Breast epithelium (tissue), 4 donors: ENCODE measurements at places on chromosomes 5 and 9.

- no peak overlapping the region for H3K27ac ChIP-seq
- H3K36me3 ChIP-seq, result no peaks in the 10 kb centered on the region
- DNase-seq, result no peak
These were observed 304.0 kb upstream of the KLF4 start for GRCh38 chr9:107793541-107793940.

DNA sequence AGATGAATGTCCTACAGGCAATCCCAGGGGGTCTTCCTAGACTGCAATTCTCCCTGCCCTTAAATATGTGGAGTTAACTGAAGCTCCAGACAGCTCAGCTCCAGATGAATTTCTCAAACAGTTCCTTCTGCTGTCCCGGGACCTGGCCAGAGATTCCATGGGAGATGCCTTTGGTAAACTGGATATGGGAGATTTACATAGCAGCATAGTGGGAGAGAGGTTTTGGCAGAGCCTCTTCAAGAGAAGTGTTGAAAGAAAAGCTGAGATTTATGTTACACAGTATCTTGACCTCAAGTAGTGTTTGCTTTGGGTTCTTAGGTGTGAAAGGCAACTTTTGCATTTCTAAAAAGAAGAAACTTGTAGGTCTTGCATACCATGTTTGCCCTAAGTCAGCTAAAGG lies 364.9 kb downstream of the ARRDC3 start:
- no peaks in the 10 kb centered on the region for H3K4me1 ChIP-seq
- no peak for DNase-seq
- H3K4me3 ChIP-seq, result no peak overlapping the region
- no peaks in the 10 kb centered on the region for H3K27me3 ChIP-seq

DNA sequence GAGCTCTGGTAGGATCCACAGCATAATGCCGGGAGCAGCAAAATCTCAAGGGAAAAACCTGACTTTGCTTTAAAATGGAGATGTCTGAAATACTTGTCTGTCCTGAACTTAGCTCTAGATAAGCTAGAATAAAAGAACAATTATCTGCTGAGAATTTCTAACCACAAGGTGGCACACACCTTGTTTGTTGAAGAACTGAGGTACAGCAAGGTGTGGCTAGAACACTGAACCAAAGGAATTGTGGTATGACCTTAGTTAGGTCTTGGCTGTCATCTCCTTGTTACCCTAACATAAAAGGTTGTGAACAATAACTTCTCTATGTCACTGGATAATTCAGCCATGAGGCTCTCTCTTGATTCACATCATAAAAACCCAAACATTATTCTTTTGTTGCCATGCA lies 72.3 kb upstream of the ANXA1 start:
- H3K4me3 ChIP-seq, result no peak overlapping the region
- DNase-seq, result no peak
- no peaks in the 10 kb centered on the region for H3K4me1 ChIP-seq
- no peaks in the 10 kb centered on the region for H3K27me3 ChIP-seq

GRCh38 chr5:27093279-27093678 lies 54.9 kb upstream of the CDH9 start:
- no peaks in the 10 kb centered on the region for H3K27me3 ChIP-seq
- DNase-seq, result no peak
- H3K4me3 ChIP-seq, result no peak overlapping the region
- no peak overlapping the region for H3K27ac ChIP-seq
- no peaks in the 10 kb centered on the region for H3K4me1 ChIP-seq

GRCh38 chr5:82336226-82336958 lies 58.2 kb upstream of the RPS23 start:
- peak overlapping the region; percentile 70 for H3K27ac ChIP-seq
- H3K36me3 ChIP-seq, result no peaks in the 10 kb centered on the region
- no peak for DNase-seq
- no peak overlapping the region for H3K4me3 ChIP-seq

- H3K36me3 ChIP-seq, result no peaks in the 10 kb centered on the region
- H3K4me3 ChIP-seq, result no peak overlapping the region
- no peaks in the 10 kb centered on the region for H3K4me1 ChIP-seq
- DNase-seq, result no peak
These were observed 207.3 kb downstream of the SAXO1 start for GRCh38 chr9:18825656-18826170.

DNA sequence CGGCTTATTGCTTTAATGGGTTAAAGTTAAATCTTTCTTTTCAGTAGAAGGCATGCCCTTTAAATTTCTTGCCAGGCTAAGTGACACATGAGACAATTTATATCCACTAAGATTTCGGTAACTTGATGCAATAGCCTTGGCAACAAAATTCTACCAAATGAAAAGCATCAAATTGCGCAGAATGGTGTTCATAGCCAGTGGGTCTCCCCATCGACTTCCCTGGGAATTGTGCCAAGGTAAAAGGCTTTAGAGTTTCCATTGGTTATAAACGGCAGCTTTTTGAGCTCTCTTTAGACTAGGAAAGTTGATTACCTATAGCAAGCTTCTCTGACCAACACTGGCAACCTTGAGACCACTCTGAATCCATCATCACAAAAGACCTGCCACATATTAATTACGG lies 358.4 kb downstream of the ARRDC3 start:
- no peak for DNase-seq
- no peaks in the 10 kb centered on the region for H3K27me3 ChIP-seq
- H3K4me3 ChIP-seq, result no peak overlapping the region

DNA sequence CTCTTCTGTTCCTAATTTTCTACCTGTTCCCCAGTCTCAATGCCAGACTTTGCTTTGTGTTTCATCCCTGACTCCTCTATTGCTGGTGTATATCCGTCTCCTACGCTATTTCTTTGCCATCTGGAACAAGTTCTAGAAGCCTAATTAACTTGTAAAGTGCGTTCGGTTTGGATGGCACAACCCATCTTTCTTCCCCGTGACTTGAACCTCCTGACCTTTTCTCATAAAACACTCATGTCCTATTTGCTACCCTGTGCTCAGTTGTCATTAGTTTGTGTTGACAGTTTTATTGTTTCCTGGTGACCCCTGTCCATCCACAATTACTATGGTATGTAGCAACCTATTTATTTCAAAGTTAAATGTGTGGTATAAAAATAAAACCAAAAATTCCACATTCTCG lies 323.5 kb downstream of the TLE4 start:
- no peak for DNase-seq
- H3K36me3 ChIP-seq, result no peaks in the 10 kb centered on the region
- H3K27me3 ChIP-seq, result no peaks in the 10 kb centered on the region
- H3K4me1 ChIP-seq, result no peaks in the 10 kb centered on the region

GRCh38 chr9:108093773-108094675 lies 604.5 kb upstream of the KLF4 start:
- H3K4me1 ChIP-seq, result no peaks in the 10 kb centered on the region
- no peak overlapping the region for H3K27ac ChIP-seq
- no peak overlapping the region for H3K4me3 ChIP-seq
- no peaks in the 10 kb centered on the region for H3K27me3 ChIP-seq

DNA sequence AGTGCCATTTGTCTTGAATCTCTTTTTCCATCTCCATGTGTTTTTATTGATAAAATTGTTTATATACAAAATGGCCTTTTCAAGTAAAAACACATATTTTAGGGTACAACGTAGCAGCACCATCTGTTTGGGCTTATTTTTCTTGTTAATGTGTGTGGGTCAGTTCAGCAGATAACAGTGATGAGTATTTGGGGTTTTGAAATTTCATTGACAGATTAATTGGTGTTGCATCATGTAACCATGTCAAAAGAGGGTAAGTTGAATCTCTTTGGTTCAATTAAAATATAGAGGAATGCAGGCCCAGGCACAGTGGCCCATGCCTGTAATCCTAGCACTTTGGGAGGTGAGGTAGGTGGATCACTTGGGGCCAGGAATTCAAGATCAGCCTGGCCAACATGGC lies 20.0 kb upstream of the PURA start:
- no peak overlapping the region for H3K4me3 ChIP-seq
- no peaks in the 10 kb centered on the region for H3K36me3 ChIP-seq
- H3K4me1 ChIP-seq, result no peaks in the 10 kb centered on the region

DNA sequence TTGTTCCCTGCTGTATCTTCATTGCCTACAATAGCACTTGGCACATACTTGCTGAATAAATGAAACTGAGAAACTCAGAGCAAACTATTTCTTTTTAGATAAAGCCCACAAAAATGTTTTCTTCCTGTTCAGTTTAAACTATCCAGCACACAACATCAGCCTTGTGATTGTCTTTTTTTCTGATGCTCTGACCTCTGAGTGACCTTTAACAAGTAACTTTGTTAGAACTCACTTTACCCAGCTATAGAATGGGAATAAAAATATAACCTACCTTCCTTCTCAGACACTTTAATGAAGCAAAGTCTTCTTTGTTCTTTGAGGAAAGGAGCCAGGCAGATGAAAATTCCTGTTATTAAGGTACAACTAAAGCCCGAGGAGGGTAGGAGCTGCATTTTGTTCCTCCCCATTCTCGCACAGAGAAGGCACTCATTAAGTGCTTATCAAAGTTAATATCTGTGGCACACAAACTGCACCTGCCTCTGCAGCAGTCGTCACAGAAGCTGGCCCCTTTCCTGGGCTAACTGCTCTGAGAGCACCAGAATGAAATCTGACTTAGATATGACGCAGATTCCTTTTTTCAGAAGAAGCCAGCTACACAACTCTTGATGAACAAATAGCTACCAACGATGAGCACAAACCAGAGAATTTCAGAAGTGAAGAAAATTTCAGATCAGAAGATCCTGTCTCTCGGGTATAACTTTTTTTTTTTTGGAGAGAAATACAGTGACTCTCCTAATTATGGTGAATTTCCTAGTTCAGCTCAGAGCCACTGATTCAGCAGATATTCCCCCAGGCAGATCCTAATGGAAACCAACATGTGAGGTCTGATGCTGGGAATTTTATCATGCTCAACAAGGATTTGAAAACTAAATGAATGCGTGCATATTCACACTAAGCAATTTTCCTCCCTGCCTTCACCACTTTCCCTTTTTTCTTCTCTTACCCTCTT lies 31.0 kb upstream of the NR3C1 start:
- no peak for DNase-seq
- H3K27me3 ChIP-seq, result no peaks in the 10 kb centered on the region
- H3K27ac ChIP-seq, result peak overlapping the region; percentile 3
- H3K4me1 ChIP-seq, result no peaks in the 10 kb centered on the region

- no peaks in the 10 kb centered on the region for H3K4me1 ChIP-seq
- H3K4me3 ChIP-seq, result no peak overlapping the region
- DNase-seq, result no peak
- H3K36me3 ChIP-seq, result no peaks in the 10 kb centered on the region
- no peaks in the 10 kb centered on the region for H3K27me3 ChIP-seq
- H3K27ac ChIP-seq, result no peak overlapping the region
These were observed 205.1 kb downstream of the RAB3C start for GRCh38 chr5:58787987-58788386.

DNA sequence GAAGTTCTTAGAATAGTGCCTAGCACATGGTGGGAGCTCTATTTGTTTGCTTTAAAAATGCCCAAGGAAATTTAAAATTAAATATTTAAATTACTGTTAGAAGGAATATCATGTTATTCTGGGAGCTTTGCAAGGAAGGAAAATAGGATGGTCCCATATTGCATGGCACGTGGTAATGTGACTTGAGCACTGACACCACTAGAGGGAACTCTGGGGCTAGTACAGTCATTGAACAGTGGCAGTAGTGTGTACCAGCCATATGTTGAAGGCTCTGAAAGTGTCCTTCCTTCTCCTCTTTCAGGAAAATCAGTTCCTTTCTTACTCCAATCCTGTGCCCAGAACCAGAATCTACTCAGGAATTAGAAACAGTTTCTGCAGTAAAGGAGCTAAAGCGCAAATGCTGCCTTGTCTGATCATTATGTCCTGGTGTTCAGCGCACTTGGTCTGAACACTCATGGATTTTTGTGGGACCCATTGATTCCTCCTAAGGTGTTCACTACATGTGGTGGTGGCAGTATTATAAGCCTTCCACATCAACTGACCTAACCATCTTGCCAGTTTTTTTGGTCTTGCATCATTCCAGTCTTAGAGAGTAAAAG lies 54.1 kb downstream of the GDA start:
- no peaks in the 10 kb centered on the region for H3K27me3 ChIP-seq
- no peak overlapping the region for H3K4me3 ChIP-seq
- no peak for DNase-seq
- H3K36me3 ChIP-seq, result no peaks in the 10 kb centered on the region
- H3K27ac ChIP-seq, result no peak overlapping the region
- no peaks in the 10 kb centered on the region for H3K4me1 ChIP-seq

GRCh38 chr5:169307646-169308045 lies 6.7 kb upstream of the SLIT3 start:
- H3K27me3 ChIP-seq, result peaks cover 9% of the 10 kb centered on the region
- no peaks in the 10 kb centered on the region for H3K4me1 ChIP-seq
- no peak for DNase-seq
- no peak overlapping the region for H3K4me3 ChIP-seq
- H3K27ac ChIP-seq, result no peak overlapping the region

DNA sequence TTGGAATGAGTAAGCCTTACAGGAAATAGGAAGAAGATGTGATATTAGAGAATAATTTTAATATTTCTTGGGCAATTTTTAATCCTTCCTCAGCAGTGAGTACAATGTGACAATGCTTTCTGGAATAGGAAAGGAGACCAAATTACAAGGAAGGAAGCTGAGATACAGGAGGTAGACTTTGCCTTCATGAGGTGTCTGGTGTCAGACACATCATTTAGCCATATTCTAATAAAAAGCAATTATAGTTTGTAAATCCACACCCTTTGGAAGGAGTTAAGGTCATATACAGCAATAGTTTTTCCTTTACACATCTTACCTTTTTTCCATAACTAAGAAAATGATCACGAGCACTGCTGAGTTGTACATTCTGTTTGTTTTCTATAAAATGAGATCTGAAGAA lies 390.4 kb downstream of the SH3GL2 start:
- DNase-seq, result no peak
- H3K27ac ChIP-seq, result no peak overlapping the region
- H3K36me3 ChIP-seq, result no peaks in the 10 kb centered on the region
- H3K4me1 ChIP-seq, result no peaks in the 10 kb centered on the region
- no peaks in the 10 kb centered on the region for H3K27me3 ChIP-seq

DNA sequence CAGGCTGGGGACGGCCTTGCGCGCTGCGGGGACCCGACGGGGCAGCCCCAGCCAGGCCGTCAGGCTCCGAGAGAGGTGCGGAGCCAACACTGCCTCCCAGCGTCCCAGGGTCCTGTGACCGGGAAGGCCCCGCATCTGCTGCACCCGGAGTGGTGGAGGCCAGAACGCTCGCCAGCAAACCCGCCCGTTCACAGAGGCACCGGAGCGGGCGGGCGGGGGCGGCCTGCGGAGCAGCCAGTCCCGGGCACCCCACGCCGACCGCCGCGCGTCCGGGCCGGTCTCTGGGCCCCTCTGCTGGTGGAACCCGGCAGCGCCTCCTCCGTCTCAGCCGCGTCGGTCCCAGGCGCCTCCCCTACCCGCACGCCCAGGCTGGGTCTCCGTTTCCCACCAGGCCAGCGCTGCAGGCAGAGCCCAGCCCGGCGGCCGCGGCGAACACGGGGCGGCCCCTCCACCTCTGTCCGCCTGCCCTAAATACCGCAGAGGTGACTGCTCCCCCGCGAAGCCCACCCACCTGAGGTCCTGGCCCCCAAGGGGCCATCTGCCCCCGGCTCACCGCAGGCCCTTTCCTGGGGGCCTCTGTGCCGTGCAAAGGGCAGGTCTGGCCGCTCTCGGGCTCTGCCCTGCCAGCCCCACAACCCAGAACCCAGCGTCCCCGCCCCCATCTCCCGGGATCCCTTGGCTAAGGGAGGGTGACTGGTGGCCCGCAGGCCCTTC lies 15.9 kb downstream of the EXD3 start:
- no peaks in the 10 kb centered on the region for H3K27me3 ChIP-seq
- H3K27ac ChIP-seq, result peak overlapping the region; percentile 42
- no peak for DNase-seq
- H3K36me3 ChIP-seq, result no peaks in the 10 kb centered on the region
- peaks cover 11% of the 10 kb centered on the region for H3K4me1 ChIP-seq
- peak overlapping the region; percentile 38 for H3K4me3 ChIP-seq
